ENCODE measurements at places on chromosomes 1 and 21.

GRCh38 chr1:109616391-109616790, 3.0 kb downstream of the GNAT2 start:
- DNase-seq: no peak

- no peak for DNase-seq
These were observed 82.2 kb downstream of the FMN2 start for GRCh38 chr1:240173836-240174235.

- no peak for DNase-seq
These were observed 17.0 kb upstream of the POU3F1 start for GRCh38 chr1:38063616-38064015.

- no peak for DNase-seq
These were observed 29.0 kb upstream of the ABCG1 start for GRCh38 chr21:42189860-42190485.

GRCh38 chr21:21714426-21714825, 716.2 kb downstream of the NCAM2 start:
- DNase-seq: no peak

- no peak for DNase-seq
These were observed 414 bp downstream of the TMEM51 start for GRCh38 chr1:15153842-15154479.

GRCh38 chr1:83860490-83861221, 138.3 kb downstream of the TTLL7 start:
- peak; percentile 77 for DNase-seq

GRCh38 chr1:93744299-93744988, 62.8 kb upstream of the BCAR3 start:
- DNase-seq: no peak

- DNase-seq: no peak
These were observed 32.8 kb upstream of the ZNF281 start for GRCh38 chr1:200442537-200443156.

GRCh38 chr21:45371655-45372054, 33.3 kb upstream of the COL18A1 start:
- DNase-seq: no peak

GRCh38 chr1:91701472-91701869, 184.5 kb downstream of the TGFBR3 start:
- no peak for DNase-seq

GRCh38 chr1:157098519-157098918, 1.1 kb downstream of the ETV3L start:
- DNase-seq: no peak

- DNase-seq: no peak
These were observed 64.1 kb upstream of the TMPRSS15 start for GRCh38 chr21:18467715-18468114.

GRCh38 chr1:89042491-89042890, 19.8 kb upstream of the GBP3 start:
- no peak for DNase-seq
